ENCODE measurements at places on chromosomes 2 and 18.

GRCh38 chr2:27501042-27501441 lies 4.4 kb downstream of the GCKR start:
- DNase-seq: no peak

- DNase-seq: no peak
Measured at GRCh38 chr2:187842315-187842714, 288.1 kb upstream of the TFPI start.

DNA sequence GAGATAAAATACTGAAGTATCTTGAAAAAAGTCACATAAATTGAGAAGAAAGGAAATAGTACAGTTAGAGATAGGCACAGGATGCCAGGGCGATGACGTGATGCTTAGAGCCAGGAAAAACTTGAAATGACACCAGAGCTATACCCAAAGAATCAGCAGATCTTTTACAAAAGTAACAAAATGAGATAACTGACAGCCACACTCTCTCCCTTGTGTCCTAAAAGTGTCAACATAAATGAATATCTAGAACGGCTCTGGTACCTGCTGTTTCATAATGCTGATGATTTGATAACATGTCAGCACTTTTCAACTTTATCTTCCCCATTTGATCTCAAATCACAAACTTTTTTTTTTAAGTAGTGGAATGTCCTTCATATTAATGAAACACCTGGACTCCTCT lies 45.6 kb upstream of the ZC3H15 start:
- DNase-seq: no peak

GRCh38 chr2:58495806-58496205 lies 254.7 kb upstream of the FANCL start:
- no peak for DNase-seq

DNA sequence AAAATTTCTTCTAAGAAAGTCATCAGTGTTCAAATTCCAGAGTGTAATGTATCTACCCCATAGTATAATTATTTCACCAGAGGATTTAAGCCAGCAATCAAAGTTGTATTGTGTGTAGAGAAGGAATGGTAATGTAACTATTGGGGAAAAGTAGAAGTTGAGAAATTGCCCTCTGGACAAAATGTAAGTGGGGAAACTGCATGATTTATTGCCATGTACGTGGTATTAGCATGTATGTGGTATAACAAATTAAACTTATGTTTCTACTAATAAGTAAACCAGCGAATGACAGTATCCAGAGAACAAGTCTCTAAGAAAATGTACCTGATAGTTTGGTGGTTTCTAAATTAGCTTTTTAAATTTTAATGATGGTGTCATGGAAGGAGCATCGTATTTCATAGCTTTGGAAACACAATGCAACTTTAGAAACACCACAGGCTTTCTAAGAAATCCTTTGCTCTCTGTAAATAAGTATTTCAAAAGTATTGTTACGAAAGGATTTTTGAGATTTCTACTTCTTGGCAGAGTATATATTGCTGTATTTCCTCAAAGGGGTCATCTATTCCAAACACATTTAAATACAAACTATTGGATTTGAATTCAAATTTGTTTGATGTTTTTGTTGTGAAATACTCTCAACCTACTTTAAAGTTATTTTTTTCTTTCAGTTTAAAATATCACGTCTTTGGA lies 1018.9 kb upstream of the ZEB2 start:
- DNase-seq: no peak

GRCh38 chr18:36411745-36412168 lies 114.2 kb downstream of the FHOD3 start:
- DNase-seq: no peak

- DNase-seq: no peak
Measured at GRCh38 chr2:119253114-119253702, 29.6 kb downstream of the STEAP3 start.
